ENCODE measurements at places on chromosomes 13 and 19.
A peak's percentile ranks its signal among the peaks of the same experiment; 100 is the strongest.

DNA sequence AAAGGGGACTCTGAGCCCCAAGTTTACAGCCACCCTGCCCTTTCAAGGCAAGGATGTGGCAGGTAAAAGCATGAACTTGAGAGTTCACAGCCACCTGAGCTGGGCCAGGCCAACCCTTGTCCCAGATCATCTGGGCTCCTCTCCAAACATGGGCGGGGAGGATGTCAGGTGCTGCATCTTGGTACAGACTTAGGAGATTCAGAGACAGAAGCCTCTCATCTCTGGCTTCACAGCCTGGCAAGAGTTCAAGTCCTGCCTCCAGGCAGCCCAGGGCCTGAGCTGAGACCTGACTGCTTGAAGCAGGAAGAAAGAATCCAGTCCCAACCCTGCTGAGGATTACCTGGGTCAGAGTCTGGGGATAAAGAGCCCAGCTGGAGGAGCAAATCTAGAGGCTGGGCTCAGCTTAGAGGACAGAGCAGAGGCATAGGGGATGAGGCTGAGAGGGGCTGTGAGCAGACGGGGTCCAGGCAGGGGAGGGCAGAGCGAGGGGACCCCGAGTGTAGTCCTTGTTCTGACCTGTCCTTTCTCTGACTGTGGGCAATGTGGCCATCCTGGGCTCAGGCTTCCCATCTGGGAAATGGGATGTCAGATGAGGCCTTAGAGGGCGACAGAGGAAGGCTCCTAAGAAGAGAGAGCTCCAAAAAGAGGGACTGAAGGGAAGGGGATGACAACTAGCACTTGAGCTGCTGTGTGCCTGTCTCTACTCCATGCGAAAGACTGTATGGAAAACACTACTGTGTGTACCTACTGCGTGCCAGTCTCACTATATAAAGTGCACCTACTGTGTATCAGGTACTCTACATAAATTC lies 6.6 kb upstream of the OR10H5 start:
- no peak for DNase-seq

DNA sequence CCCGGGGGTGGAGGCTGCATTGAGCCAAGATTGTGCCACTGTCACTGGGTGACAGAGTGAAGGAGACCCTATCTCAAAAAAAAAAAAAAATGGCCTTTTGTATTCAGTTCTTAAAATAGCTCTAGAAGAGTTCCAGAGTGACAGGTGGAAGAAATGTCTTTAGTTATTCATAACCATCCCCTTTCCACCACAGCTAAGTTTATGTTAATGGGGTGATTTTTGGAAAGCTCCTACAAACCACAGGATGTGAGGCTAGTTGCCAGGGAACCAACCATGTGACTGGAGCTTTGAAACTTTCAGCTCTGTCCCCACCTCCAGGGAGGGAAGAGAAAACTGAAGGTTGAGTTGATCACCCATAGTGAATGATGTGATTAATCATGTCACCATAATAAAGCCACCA lies 6.9 kb downstream of the ZNF490 start:
- DNase-seq = peak; percentile 58

- DNase-seq = no peak
Measured at GRCh38 chr13:24045597-24045996, 114.9 kb upstream of the SPATA13 start.

- no peak for DNase-seq
Measured at GRCh38 chr13:28161370-28161769, 23.0 kb downstream of the PAN3 start.

GRCh38 chr19:49932041-49932451 lies 2.7 kb upstream of the NUP62 start:
- no peak for DNase-seq

GRCh38 chr13:31781064-31781463 lies 41.7 kb downstream of the RXFP2 start:
- no peak for DNase-seq

DNA sequence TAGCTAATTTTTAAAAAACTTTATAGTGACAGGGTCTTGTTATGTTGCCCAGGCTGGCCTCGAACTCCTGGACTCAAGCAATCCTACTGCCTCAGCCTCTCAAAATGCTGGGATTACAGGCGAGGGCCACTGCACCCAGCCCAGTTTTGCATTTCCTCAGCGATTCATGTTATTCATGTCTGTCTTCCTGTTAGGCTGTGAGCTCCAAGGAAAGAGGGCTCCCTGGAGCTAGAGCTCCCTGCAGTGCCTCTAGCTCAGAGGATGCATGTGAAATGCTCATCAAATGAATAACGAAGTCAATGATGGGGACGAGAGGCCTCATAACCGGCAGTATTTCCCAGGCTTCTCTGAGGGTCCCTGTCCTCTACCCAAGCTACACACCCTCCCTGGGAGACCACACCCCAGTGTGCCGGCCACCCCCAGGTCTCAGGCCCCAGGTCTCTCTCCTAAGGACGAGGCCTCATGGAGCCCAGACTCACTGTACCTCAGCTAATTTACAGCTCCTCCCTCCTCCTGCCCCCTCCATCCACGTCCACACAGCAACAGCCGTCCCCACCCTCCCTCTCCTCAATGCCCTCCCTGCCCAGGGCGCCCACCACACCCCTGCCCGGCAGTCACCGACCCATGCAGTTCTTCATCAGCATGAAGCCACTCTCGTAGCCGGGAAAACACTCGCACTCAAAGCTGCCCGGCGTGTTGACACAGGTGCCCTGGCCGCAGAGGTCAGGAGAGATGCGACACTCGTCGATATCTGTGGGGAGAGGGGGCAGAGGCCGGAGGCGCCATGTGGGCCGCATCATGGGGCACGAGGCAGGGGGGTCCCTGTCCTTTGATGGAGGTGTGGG lies 28.5 kb downstream of the FBN3 start:
- no peak for DNase-seq

DNA sequence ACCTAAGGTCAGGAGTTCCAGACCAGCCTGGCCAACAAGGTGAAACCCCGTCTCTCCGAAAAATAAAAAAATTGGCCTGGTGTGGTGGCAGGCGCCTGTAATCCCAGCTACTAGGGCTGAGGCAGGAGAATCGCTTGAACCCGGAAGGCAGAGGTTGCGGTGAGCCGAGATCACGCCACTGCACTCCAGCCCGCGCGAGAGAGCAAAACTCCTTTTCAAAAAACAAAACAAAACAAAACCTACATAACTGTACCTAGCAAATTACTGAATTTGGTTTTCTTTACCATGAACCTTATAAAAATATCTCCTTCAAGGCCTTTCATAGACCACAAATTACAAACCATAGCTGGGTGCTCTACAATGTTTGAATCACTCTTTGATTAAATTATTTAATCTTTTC lies 760 bp downstream of the ZNF91 start:
- peak; percentile 47 for DNase-seq

DNA sequence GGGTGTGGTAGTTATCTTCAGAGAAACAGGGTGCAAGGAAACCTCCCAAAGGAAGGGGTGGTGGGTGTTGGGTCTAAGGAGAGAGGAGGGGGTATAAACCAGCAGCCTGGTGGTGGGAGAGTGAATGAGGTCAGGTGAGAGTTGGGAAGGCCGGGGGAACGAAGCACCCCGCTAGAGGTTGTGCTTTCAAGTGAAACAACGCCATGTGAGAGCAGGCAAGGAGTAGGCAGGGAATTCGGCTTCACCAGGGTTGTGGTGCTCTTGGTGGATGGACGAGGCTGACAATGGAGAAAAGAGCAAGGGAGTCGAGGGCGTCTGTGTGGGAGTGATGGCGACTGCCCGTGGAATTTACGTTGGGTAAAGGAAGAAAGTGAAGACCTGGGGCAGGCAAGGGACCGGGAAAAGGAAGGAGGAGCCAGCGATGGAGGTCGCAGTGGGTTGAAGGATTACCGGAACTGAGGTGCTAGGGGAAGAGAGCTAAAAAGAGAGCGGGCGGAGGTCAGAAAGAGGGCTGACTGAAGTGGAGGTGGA lies 2.1 kb upstream of the MLNR start:
- no peak for DNase-seq

- no peak for DNase-seq
Measured at GRCh38 chr13:111021270-111021669, 93.8 kb upstream of the ARHGEF7 start.

GRCh38 chr13:99626461-99627082 lies 125.3 kb downstream of the TM9SF2 start:
- DNase-seq = no peak

GRCh38 chr13:43493496-43494000 lies 293.2 kb downstream of the ENOX1 start:
- no peak for DNase-seq

- DNase-seq = no peak
Measured at GRCh38 chr19:38547421-38547820, 70.3 kb downstream of the MAP4K1 start.

GRCh38 chr13:107900775-107901174 lies 314.6 kb downstream of the LIG4 start:
- DNase-seq = no peak

GRCh38 chr19:29121684-29122083 lies 91.3 kb downstream of the UQCRFS1 start:
- peak; percentile 5 for DNase-seq

- no peak for DNase-seq
Measured at GRCh38 chr19:50508843-50509190, 2.2 kb downstream of the JOSD2 start.

DNA sequence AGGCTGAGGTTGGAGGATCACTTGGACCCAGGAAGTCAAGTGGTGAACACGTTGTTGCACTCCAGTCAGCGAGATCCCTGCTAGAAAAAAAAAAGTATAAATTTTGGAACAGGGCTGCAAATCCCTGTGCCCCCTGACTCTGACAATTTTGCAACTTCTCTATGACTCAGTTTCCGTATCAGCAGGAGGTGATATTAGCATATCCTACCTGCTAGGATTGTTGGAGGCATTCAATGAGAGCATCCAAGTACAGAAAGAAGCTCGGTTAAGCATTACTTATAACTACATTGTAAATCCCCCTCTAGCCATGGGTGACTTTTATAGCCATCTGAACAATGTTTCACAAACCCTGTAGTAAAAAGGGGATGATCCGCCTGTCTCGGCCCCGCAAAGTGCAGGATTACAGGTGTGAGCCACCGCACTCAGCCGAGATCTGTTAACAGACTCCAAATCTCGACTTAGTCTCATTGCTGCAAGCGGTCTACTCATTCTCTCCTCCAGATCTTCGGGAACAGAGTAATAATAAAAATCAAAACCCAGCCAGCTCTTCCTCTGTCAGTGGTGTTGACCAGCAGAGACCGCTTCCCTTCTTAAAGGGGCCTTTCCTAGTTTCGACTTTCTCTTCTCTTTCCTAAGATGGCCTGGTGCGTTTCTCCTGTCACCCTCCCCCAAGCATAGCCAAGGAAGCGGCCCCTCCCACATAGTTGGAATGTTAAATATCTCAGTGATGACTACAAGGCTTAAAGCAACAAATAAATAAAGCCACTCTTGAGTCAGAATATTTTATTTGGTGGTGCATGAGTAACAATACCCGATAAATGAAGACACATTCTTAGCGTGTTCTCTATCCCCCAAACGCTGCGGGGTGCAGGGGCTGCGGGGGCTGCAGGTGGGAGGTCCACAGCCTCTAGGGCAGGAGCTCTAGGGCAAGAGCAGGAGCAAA lies 10.3 kb upstream of the BICRA start:
- DNase-seq = no peak

- no peak for DNase-seq
Measured at GRCh38 chr19:51681286-51681941, 11.7 kb upstream of the SPACA6 start.

DNA sequence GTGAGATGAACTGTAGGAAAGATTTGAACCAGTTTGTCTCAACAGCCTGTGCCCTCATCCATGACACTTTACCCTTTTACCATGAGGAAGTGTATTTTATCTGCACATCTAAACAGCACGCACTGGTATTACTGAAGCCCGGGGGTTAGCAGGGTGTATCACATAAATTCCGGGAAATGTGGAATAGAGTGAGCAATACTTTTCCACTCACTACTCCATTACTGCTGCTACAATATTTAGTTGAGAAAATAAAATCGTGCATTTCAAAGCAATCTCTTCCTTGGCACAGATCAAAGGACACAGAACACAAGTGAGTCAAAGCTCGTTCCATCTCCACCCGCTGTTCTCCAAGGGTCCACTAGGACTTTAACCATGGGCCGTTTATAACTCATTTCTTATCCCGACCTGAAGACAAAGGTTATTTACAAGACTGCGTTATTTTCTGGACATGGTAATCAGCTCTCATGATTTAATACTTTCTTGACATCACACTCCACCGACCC lies 35.2 kb downstream of the STK24 start:
- DNase-seq = no peak

GRCh38 chr13:91111476-91112200 lies 235.8 kb upstream of the MIR17HG start:
- DNase-seq = no peak

GRCh38 chr13:47521890-47522487 lies 479.1 kb downstream of the SUCLA2 start:
- no peak for DNase-seq

- no peak for DNase-seq
Measured at GRCh38 chr19:40055049-40055448, 982 bp downstream of the ZNF780B start.

DNA sequence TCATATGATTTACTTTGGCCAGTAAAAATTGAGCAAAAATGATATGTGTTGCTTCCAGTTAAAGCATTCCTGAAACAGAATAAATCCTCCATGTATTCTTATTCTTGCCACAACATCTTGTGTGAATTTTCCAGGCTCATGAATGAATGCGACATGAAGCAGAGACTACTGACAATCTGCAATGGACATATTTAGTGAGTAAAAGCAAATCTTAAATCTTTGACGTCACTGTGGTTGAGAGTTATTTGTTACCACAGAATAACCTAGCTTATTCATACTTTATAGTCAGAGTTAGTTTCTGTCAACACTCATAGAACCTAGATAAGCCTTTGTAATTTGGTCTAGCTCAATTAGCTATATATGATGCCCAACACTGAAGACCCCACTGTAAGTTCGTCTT lies 1443.1 kb downstream of the PCDH9 start:
- DNase-seq = no peak

DNA sequence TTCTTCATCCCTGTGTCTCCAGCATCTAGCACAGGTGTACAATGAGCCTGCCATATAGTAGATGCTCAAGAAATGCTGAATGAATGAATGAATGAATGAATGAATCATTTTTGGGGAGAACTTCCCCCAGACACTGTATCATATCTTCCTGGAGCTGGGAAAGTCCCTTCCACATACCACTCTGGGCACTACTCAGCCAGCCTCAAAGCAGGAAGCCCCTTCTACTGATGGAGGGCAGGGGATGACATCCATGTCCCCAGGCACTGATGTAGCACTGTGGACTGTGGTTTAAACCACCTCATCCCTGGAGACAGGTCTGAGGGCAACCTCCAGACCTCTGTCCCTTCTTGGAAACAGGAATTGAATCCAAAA lies 4.8 kb downstream of the GNA15 start:
- no peak for DNase-seq

GRCh38 chr13:42148538-42148937 lies 100.1 kb downstream of the DGKH start:
- no peak for DNase-seq

DNA sequence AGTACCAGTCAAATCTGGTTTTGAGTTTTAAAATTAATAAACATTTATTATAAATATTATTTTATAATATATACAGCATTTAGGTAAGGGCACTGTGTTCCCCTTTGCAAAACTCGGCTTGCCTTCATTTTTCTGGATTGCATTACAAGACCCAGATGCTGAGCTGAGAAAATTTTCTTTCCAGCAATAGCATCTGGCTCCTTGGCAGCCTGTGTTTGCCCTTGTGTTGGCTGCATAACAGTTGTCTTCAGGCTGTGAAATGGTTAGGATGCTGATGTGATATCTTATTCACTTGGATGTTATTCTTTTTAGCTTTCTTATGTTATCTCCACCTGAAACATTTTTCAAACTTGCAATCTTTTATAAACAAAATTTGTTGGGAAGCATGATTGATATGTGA lies 784.4 kb downstream of the DACH1 start:
- no peak for DNase-seq

- no peak for DNase-seq
Measured at GRCh38 chr19:53880711-53881481, 1.1 kb upstream of the PRKCG start.

- no peak for DNase-seq
Measured at GRCh38 chr13:103973740-103974139, 907.5 kb upstream of the SLC10A2 start.

Measured in stimulated activated naive CD8-positive, alpha-beta T cell treated with anti-CD3 and anti-CD28 coated beads, Interleukin-15, Interleukin-2, amounts not matched to agents 100 U/mL and 50 U/mL, for 24 hours (primary cell).